Stimulated activated effector memory CD8-positive, alpha-beta T cell treated with anti-CD3 and anti-CD28 coated beads, Interleukin-12 subunit alpha, Interleukin-12 subunit beta, amount 100 ng/mL, for 72 hours (primary cell): ENCODE measurements at places on chromosomes 1 and 21.

GRCh38 chr21:45405819-45406762 is 1.1 kb downstream of the COL18A1 start:
- no peak for DNase-seq

DNA sequence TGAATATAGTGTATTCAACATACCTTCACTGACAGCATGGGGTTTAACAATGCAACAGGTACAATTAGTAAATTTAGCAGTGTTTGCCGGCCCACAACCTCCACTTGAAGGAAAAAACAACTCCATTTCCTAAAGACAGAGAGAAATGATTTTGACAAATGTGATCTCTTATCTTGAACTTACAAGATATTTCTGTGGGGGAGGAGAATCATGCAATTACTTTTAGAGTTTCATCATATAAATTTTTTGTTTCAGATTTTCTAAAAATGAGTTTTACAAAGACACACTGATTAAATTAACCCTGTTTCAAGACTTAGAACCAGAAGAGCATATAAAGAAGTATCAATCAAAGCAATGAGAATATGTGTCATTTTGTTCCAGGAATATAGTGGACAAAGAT is 80.3 kb downstream of the NME7 start:
- DNase-seq, result no peak

DNA sequence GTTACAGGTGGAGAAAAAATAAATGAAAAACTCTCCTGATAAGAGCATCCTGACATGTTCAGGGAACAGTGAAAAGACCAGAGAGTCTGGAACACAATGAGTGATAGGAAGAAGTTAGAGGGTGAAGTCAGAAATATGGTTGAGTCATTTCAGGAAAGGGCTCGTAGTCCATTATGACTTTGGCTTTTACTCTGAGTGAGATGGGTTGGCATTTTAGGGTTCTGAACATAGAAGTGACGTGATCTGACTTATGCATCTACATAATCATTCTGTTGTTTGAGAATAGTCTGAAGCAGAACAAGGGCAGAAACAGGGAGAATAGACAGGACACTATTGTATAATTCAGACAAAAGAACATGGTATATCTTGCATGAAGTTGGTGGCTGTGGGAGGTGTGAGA is 5.8 kb downstream of the HMCN1 start:
- no peak for DNase-seq

DNA sequence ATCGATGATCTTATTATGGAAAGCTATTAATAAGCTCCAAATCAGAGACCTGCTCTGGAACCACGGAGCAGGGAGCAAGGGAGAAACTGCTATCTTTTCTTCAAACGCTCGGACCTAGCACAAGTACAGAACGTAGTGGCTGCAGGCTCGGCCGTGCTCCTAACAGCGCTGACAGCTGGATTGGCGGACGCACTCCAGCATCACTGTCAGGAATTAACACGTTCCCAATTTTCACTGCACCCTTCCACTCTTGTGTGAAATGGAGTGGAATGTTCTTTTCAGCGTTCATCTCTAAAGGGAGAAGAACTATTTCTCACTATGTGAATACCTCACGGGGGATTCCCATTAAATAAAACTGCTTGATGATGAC is 106.9 kb downstream of the ZNF281 start:
- no peak for DNase-seq

- no peak for DNase-seq
Observed at GRCh38 chr1:220313576-220313975, 41.3 kb upstream of the RAB3GAP2 start.

GRCh38 chr1:212575333-212575732 is 33.2 kb upstream of the ATF3 start:
- DNase-seq, result no peak

DNA sequence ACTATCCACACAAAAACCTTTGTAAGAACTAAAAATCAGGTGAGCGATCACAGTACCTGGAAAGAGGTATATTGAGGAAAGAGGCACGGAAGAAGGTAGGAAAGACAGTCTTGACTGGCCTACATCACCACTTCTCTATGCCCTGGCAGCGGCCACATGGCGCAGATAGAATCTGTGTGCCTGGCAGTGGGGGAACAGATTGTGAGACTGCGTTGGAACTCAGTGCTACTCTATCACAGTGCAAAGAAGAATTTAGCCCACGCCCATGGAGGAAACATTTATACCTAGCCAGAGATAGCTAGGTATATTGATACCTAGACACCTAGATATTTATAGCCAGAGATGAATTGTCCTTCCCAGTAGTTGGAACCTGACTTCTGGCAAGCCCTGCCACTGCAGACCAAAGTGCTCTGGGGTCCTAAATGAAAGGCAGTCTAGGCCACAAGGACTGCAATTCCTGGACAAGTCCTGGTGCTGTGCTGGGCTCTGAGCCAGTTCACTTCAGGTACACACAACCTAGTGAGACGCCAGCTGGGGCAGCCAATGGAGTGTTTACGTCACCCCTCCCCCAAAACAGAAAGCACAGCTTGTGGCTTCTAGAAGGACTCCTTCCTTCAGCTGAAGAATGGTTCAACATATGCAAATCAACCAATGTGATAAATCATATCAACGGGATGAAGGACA is 51.9 kb downstream of the DHX9 start:
- no peak for DNase-seq

DNA sequence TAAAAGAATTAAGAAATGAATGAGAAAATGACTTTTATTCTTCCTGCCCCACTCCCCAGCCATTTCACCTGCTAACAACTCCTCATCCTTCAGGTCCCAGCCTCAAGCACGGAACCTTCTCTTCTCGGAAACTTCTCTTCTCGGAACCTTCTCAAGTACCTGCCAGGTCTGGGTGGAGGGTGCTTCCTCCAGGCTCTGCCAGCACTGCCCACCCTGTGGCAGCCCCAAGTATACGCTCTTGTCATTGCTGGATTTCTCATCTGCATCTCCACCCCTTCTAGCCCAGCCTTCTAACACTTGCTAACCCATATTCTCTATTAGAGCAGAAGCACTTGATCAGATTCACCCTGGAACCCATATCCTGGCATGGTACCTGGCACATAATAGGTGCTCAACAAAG is 3.9 kb upstream of the IFFO2 start:
- DNase-seq, result no peak

DNA sequence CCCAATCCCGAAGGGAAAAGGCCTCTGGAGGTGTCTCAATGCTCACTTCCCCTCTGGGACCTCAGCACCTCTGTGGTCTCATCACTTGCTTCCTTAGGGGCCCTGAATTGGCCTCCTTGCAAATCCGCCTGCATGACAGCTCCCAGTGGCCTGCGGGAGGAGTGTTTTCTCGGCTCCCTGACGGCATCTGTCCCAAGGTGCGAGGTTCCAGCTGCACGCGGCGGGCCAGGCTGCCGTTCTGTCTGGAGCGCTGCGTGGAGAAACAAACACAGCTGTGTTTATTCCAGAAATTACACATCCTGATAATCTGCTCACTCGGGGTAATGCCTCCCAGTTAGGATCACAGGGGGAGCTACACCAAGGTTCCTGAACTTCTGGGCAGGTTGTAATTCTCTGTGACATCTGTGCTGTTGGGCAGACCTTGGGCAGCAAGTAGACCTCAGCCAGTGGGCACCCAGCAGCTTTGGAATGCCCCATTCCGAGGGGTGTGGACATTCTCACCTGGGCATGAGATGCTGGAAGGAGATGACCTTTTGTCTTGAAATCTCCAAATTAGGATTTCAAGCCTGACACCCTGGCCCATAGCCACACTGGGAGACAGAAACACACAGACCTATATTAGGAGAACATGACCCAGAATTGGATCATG is 18.2 kb downstream of the EPHB2 start:
- DNase-seq, result no peak

GRCh38 chr1:40273547-40274166 is 15.6 kb downstream of the ZMPSTE24 start:
- DNase-seq, result no peak

- DNase-seq, result no peak
Observed at GRCh38 chr1:201513498-201514243, 6.7 kb upstream of the CSRP1 start.

DNA sequence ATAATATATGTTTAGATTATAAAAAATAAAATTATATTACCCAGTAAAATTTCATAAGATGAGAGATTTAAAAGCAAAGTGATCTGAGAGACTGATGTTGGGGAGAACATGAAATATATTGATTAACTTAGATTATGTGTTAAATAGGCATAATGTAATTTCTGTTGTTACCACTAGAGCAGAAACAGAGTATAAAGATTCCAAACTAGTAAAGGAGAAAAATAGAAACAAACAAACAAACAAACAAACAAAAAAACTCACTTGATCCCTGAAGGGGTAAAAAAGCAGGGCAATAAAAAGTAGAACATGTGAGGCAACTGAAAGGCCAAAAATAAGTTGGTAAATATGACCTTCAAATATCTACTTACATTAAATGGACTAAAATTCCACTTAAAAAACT is 640.4 kb upstream of the RGS18 start:
- DNase-seq, result no peak

DNA sequence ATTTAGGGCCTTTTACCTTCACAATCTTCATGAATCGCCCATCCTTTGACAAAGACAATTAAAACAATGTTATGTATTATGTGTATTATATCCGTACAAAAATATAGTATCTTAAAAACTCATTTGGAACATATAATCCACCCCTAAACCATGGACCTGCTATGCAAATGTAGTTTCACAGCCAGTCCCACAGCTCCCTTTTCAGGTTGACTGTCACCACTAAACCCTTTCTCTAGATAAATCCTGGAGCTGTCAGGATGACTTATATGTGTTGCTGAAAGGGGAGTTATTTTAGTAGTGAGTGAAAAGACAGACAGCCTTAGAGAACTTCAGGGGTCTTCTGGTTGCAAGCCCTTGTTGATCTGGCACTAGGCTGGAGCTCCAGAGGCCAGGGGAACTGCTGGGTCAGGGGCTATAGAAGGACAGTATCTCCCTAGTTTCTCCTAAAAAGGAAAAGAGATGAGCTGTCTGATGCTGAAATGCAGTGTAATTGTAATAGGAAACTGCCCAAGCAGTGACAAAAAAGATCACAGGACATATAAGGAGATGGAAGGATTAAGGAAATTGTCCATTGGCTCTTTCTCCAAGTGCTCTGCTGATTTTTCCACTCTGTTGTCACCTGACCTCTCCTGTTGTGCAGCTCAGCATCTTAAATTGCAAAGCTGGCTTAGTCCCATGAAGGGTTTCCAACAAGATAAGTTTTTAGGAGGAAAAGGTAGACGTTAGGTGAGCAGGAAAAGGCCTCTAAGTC is 127.7 kb downstream of the S1PR1 start:
- no peak for DNase-seq

GRCh38 chr1:223706077-223706973 is 6.0 kb upstream of the CAPN2 start:
- no peak for DNase-seq

GRCh38 chr21:46559291-46559983 is 45.4 kb downstream of the S100B start:
- DNase-seq, result peak; percentile 49

DNA sequence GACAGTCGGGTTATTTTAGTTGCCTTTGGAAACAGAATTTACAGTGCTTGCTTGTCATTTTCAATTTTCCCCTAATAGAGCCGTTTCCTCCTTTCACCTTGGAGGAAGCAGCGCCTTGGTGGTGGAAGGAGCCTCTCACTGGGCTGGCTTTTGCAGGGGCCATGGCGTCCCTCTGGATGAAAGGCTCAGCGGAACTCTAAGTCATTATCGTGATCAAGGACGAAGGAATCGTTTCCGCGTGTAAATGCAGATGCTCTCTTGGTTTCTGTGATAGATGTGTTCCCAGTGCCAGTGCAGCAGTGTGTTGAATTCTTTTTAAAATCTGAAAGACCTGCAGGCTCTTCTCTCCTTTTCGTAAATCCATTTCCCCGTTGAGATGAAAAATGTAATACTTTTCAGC is 126.2 kb upstream of the LMO4 start:
- DNase-seq, result no peak

DNA sequence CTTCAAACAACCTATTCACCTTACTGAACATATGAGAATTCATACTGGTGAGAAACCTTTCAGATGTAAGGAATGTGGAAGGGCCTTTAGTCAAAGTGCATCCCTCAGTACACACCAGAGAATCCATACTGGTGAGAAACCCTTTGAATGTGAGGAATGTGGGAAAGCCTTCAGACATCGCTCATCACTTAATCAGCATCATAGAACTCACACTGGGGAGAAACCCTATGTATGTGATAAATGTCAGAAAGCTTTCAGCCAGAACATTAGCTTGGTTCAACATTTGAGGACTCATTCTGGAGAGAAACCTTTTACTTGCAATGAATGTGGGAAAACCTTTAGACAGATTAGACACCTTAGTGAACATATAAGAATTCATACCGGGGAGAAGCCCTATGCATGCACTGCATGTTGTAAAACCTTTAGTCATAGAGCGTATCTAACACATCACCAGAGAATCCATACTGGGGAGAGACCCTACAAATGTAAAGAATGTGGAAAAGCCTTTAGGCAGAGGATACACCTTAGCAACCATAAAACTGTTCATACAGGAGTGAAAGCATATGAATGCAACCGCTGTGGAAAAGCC is 13.2 kb upstream of the EXO5 start:
- no peak for DNase-seq

DNA sequence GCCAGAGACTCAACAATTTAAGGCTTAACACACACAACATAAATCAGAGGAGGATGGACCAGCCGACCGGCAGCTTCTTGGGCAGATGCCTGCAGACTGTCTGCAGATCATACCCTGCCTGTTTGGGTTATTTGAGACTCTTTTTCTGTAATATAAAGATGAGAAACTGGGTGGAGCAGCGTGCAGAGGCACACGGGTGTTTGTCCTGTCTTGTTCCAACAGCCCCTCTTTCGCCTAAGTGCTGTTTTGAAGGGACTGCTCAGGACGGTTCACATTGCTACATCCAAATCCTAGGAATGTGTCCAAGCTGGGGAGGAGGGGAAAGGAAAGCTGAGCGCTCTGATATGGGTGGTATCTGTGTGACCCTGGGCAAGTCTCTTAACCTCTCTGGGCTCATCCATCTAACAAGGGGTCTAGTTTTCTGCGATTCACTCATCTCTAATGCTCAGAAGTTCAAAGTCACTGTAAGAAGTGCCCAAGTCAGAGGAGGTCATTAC is 149.9 kb downstream of the CLIC6 start:
- no peak for DNase-seq

DNA sequence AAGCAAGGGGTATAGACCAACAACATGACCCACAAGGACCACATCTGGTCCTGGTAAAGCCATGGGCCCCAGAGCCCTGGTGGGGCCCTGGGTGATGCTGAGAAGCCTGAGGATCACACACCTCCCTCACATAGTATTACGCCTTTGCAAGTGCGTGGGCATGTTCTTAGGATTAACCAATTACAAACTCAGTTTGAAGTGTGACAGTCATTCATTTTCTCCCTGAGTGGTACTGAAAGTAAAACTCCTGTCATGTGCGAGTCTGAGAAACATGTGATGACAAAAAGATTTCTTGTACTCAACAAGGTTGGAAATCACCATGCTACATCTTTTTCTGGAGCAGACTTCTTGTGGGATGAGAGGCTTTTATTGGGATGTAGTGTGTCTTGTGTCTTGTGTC is 315.3 kb upstream of the DUSP10 start:
- no peak for DNase-seq

GRCh38 chr1:156021954-156022353 is 1.2 kb upstream of the SSR2 start:
- DNase-seq, result no peak
